Activated T-cell treated with anti-CD3 and anti-CD28 coated beads for 48 hours (primary cell): ENCODE measurements at places on chromosomes 3 and 15.

DNA sequence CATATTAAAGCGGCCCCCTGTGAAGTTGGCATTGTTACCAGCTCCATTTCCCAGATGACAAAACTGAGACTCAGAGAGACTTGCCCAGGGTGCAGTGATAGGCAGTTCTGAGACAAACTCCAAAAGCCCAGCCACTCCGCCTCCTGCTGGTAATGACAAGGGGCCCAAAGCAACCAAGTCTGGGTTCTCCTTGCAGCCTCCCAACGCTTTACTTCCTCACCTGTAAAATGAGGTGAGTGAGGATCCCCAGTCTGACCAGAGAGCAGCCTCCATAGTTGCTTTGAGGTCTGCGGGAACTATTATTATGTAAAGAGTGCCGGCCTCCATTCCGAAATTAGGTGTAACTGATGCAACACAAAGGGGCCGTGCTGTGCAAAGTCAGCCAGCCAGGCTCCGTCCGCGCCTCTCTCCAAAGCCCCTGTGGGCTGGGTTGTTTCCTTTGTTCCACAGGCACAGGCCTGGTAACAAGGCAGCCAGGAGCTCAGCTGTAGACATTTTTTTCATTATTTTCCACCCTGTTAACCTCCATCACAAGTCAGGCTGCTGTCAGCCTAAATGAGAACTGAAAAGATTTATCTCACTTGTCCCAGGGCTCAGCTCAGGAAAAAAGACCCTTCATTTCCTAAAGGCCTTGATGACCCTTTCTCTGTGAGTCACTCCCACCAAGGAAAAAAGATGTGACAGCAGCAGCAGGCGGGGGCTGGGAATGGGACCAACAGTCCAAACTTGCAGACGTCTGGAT is 139.1 kb upstream of the RAD18 start:
- no peak for DNase-seq

- no peak for DNase-seq
These were observed 163.2 kb downstream of the PDZRN3 start for GRCh38 chr3:73461547-73461946.

GRCh38 chr15:27475395-27475794 is 504.4 kb downstream of the GABRG3 start:
- DNase-seq = no peak

GRCh38 chr15:72271895-72272212 is 500 bp downstream of the PARP6 start:
- no peak for DNase-seq

DNA sequence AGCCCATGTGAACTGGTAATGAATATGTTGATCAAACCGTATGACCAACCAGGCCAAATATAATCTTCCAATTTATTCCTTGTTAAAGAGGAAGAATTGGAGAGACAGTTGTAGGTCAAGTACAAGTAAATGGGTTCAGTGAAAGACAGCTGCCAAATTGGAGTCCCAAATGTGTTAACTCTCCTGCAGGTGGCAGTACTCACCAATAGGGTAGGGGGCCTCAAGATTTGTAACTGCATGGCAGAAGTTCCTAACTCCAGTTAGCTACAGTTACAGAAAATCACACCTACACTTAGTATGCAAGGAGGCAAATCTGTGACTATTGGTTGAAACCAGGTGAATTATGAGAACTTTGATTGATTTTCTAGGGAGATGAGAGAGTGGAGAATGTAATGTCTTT is 278.0 kb downstream of the ZBBX start:
- no peak for DNase-seq

DNA sequence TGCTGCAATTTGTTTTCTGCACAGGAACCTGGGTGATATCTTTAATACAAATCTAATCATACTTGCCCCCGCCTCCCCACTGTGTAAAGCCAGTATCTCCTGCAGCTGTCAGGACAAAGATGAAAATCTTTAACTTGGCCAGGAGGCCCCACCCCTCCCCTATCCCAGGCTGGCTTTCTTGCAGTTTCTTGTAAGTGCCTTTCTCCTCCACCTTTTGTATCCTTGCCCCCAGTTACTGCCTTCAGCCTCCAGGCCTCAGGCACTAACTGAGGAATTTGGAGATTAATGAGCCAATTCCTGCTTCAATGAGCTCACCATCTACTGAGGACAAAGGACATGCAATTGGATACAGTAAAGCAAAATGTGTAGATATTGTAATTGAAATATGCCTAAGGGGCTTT is 6.5 kb downstream of the GCSAM start:
- DNase-seq = no peak

DNA sequence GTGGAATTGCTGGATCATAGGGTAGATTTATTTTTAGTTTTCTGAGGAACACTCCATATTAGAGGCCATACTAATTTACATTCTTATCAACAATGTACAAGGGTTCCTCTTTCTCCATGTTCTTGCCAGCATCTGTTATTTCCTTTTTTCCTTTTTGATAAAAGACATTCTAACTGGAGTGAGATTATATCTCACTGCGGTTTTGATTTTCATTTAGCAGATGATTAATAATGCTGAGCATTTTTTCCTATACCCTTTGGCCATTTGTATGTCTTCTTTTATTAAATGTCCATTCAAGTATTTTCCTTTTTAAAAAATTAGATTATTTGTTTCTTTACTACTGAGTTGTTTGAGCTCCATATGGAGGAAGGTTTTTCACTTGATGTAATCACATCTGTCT is 1189.5 kb downstream of the ZPLD1 start:
- no peak for DNase-seq

GRCh38 chr3:21390136-21390535 is 360.9 kb downstream of the ZNF385D start:
- no peak for DNase-seq

DNA sequence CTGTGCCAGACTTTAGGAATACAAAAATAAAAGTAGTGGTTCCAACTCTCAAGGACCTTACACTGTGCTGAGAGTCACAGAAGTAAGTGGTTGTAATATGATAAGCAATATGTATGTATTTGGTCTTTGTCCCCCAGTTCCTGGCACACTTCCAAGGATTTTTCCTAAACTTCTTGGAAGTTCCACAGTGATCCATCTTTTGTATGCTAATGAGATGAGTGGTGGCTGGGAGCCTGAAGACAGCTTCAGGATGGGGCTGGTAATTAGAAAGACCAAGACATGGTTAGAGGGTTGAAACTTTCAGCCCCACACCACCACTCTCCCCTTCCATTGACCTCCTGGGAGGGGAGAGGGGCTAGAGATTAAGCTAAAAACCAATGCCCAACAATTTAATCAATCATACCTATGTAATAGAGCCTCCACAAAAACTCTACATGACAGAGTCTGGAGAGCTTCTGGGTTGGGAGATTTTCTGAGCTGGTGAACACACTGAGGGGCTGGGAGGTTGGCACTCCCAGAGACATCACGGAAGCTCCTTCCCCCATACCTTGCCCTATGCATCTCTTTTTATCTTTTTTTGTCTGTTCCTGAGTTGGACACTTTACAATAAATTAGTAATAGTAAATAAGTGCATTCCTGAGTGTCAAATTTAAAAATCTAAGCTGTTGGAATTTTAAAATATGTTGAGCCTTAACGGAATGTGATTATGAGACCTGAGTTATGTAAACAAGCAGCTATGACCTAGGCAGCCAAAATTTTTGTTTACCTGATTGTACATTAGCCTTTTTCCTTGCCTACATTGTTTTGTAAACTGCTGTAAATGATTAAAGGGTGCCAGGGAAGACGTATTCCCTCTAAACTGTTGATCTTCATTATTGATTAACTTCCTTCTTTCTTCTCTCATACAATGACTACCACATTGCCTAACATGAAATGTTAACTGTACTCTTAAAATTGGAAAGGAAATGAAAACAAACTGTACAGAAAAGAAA is 24.3 kb downstream of the CD200R1L start:
- DNase-seq = no peak

- DNase-seq = no peak
These were observed 3.5 kb downstream of the U2SURP start for GRCh38 chr3:143004823-143005222.

GRCh38 chr3:12370758-12371157 is 81.9 kb downstream of the PPARG start:
- DNase-seq = no peak

DNA sequence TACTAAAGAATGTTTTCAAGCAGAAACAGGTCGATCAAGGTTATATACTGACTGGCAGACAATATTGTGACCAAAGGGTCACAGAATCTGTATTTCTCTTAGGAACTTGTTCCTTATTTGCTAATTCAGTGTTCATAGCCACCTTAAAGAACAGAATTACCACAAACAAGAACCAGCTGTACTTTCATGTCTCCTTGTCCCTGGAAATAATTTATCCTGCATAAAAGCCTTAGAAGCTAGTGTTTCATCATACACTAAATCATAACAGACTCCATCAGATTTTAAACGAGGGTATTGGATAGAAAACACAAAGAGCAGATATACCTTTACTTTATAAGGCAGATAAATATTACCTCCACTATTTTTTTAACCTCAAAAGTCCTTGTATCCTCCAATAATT is 6.4 kb downstream of the DNAJC19 start:
- no peak for DNase-seq

- no peak for DNase-seq
These were observed 31.5 kb downstream of the MGLL start for GRCh38 chr3:127790882-127791183.

- no peak for DNase-seq
These were observed 263.1 kb upstream of the DNAJC19 start for GRCh38 chr3:181252631-181253030.

- DNase-seq = no peak
These were observed 2.4 kb downstream of the TRPM1 start for GRCh38 chr15:31098953-31099740.

- peak; percentile 45 for DNase-seq
These were observed 37.6 kb downstream of the VIPR1 start for GRCh38 chr3:42539871-42540714.

GRCh38 chr15:42088801-42089640 is 5.3 kb downstream of the PLA2G4D start:
- no peak for DNase-seq

- no peak for DNase-seq
These were observed 29.9 kb downstream of the EIF2AK4 start for GRCh38 chr15:39963786-39964185.

GRCh38 chr3:176905331-176905730 is 292.0 kb downstream of the TBL1XR1 start:
- DNase-seq = no peak

DNA sequence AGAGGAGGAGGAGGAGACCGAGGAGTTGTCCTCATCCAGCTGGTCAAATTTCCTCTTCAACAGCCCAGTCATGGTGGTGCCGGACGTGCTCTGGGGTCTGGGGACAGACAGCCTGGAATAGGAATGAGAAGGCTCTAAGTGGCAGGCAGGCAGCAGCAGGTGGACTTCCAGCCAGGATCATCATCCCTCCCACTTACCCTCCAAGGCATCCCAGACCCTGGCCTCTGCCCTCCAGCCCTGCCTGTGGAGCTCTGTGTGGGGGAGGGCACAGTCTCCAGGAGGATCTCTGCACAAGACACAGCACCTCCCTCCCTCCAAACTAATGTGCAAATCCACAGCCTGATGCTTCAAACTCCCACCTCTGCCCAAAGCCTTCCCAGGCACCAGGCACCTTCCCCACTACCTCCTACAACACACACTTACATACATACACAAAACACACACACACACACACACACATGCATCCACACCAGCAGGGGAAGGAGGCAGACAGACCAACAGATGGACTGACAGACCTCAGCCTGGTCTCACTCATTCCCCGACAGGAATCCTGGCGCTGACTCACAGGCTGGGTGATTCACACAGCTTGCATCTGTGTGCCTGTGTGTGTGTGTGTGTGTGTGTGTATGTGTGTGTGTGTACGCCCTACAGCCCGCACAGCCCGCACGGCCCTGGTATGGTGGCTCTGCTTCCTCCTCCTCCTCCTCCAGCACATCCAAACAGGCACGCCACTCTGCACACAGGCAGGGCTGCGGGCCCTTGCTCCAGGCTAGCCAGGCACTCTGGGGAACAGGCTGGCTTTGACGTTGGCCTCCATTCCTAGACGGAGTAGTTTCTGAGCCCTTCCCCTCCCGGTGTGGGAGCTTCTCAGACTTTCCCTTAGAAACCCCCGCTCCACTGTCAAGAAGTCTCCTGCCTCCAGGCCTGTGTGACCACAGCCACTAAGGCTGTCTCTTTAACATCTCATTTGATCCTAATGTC is 6.5 kb downstream of the CSRNP1 start:
- DNase-seq = peak; percentile 68

- DNase-seq = no peak
These were observed 22.9 kb upstream of the HHATL start for GRCh38 chr3:42725454-42725853.

- DNase-seq = no peak
These were observed 10.8 kb downstream of the PARL start for GRCh38 chr3:183873914-183874313.

DNA sequence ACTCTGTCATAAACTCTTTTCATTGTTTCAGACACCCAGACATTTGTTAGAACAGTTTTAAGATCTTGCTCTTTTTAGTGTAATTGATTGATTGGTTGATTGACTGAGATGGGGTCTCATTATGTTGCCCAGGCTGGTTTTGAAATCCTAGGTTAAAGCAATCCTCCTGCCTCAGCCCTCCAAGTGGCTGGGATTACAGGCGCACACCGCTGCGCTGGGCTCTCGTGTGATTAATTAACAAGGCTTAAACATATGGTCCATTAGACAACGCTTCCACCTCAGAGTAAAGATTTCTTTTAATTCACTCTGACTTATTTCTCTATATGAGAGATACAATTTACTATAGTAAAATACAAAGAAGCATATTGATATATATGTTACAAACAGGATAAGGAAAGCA is 114.0 kb upstream of the C2CD4B start:
- no peak for DNase-seq

GRCh38 chr15:40162552-40162951 is 1.7 kb downstream of the BUB1B start:
- DNase-seq = no peak

- DNase-seq = no peak
These were observed 108.0 kb downstream of the SERPINI1 start for GRCh38 chr3:167843481-167843880.

DNA sequence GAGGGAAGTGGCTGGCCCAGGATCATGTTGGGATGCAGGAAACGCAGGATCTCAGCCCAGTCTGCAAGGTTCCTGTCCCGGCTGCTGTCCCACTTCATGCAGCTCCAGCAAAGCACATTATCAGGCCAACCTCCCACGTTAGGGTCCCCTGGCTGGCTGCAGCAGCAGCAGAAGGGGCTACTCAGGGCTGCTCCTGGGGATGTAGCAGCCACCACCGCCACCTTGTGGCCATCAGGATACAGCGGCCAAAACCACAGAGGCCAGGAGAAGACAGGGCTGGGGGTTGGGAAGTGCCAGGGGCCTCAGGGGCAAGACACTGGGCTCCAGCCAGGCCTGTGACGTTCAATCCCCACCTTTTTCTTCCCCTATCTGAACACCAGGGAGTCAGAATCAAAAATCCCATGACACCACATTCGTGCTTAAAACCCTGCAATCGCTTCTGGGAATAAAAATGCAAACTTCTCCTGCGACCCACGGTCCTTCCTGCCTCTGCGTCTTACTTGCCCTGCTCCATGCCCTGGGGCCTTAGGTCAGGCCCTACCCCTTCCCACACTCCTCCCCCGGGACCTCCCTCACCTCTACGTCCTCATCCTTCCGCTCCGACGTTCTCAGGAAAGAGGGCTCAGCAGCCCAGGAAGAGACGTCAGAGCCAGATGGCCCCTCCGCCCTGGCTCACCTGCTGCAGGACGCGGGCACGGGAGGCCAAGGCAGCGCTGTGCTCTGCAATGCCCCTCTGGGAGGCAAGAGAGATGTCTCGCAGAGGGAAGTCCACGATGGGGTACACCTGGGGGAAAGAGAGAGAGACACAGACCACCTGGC is 21.5 kb downstream of the SSUH2 start:
- peak; percentile 45 for DNase-seq

- no peak for DNase-seq
These were observed 11.4 kb upstream of the CCDC174 start for GRCh38 chr3:14640157-14640562.
